ENCODE measurements at places on chromosomes 3 and 15.

GRCh38 chr3:156218353-156218744, 98.0 kb downstream of the KCNAB1 start:
- no peak for DNase-seq

GRCh38 chr3:27224197-27224596, 145.0 kb downstream of the NEK10 start:
- DNase-seq, result no peak

DNA sequence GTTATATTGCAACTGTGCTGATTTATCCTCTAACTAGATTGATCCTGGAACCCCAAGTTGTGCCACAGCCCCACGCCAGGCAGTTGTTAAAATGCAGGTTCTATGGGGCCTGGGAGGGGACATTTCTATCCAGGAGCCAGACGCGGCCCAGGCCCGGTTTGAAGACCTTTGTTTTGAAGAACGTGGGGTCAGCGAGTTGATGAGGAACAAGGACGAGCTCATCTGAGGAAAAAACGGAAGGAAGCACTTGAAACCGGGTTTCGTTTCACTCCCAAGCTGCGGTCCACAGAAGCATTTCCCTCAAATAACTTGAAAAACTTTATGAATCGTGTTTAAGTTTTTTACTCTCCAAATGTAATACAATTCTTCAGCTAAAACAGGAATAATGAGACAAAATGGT, 76.4 kb downstream of the CHSY1 start:
- DNase-seq, result no peak

DNA sequence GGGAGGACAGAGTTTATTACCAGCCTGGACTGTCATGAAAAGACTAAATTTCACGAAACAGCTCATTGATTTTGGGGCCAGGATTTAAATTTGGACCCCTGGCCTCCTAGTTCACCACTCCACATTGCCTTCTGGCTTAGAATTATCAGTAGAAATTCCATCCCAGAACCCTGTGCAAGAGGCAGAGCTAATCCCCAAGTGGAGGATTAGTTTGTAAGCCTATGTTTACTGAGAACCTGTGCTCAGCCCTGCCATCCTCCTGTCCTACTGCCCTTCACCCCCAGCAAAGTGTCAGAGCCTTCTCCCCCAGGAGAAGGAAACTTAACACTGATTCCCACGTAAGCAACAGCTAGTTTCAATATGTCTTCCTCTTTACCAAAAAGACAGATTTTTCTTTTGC, 99.4 kb downstream of the SST start:
- no peak for DNase-seq

DNA sequence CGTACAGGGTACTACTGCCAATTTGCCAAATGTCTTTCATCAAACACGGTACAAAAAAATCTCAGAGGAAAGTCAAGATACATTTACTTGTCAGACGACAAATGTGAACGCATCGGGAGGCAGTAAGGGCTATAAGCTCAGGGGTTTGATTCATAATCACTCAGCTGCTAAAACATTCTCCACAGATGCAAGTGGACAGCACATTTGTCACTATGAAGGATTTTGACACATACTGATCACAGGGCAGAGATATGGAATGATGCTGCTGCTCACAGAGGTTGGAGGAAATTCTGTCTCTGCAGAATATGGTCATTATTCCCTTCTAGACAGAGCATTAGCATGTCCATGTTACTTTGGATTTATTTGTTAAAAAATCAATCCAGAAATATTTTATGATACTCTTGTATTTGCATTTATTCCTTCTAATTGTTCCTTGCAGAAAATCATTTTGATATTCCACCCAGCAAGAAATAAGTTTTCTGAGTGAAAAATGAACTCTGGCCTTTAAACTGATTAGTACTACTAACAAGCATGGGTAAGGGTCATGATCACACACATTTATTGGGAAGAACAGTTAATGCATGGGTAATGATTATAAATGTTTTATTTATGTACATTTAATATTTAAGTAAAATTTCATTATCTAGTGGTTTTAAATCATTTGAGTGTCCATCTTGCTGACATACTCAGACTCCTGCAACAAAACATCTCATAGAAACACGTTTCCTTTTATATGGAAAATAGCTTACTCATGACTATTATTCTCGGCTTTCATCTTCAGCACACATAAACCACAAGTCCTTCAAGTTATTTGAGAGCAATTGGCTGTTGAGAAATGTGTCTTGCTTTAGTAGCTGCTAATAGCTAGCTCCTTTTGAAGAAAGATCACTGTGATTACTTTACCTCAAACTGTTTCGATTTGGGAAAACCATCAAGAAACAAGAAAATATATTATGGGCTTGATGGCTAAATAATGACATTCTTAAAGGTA, 559.3 kb downstream of the MECOM start:
- DNase-seq, result no peak
